ENCODE measurements at places on chromosomes 16 and 17.

DNA sequence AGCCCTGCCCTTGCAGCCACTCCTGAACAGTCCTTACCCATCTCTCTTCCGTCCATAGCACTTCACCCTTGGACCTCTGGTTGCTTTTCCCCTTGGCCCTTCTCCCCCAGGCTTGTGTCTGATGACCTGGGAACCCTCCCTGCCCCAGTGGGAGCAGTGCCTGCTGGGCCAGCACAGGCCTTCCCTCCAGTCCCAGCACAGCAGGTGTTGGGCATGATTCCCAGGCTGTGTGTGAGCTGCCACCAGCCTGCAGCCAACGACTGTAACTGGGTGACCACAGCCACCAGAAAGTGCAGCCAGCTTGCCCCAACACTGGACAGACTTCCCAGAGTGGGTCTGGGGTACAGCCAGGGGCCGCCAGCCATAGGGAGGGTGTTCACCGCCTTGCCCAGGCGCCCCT, 30.0 kb downstream of the CRAMP1 start:
- DNase-seq, result no peak

DNA sequence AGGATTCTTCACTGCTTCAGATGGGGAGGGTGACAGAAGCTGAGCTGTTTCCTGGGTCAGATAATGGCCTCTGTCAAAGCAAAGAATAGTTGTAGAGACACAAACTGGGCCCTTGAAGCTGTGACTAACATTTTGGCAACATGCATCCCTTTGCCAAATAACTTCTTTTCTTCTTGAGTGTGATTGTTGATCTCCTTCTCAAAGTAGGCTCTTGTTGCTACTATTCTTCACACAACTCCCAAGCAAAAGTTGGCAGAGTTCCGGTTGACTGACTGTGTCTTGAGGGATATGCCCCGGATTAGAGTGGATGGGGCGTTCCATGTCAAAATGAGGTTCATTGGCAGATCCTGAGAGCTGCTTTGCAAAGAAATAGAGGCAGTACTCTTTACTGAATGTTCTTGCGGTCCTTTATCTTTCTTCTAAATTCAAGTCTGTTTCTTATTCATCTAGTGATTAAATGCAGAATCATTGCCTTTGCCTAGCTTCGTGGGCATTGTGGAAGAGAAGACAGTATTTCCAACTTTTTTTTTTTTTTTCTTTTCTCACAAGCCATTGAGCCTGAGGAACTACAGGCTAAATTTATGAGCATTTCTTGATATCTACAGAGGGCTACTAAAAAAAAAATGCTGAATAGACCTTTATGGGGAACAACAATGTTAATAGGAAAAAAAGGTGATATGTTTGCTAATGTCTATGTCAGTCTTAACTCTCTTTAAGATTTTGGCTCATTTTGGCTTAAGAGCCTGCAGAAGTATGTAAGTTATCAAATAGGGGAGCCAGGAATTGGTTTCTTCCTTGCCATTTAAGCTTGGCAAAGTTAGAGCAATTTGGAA, 5.8 kb downstream of the WIPF2 start:
- no peak for DNase-seq

GRCh38 chr17:43428524-43428923, 29.7 kb downstream of the ARL4D start:
- no peak for DNase-seq

- DNase-seq, result peak; percentile 90
Observed at GRCh38 chr17:76523084-76524037, 14.1 kb downstream of the CYGB start.

GRCh38 chr16:79165079-79165478, 435.5 kb downstream of the MAF start:
- DNase-seq, result no peak

GRCh38 chr17:50482516-50482915, 3.9 kb downstream of the RSAD1 start:
- peak; percentile 84 for DNase-seq

DNA sequence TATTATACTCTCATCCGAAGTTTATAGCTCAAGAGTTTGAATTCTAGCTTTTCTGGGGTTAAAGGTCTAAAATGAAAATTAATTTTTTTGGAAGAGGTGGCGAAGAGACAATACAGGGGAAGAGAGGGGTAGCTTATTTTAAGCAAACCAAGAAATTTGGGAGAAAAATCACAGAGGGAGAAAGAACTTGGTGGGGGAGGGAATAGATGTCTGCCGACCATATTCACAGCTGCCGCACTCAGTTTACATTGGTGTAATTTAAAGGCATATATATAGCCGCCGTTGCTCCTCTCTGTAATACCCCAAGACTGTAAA, 6.5 kb upstream of the ZFHX3 start:
- DNase-seq, result no peak

GRCh38 chr17:72884066-72884465, 208.4 kb downstream of the SLC39A11 start:
- no peak for DNase-seq

- no peak for DNase-seq
Observed at GRCh38 chr17:46758614-46759013, 59.9 kb downstream of the WNT3 start.

GRCh38 chr16:14641926-14642325, 9.2 kb downstream of the BFAR start:
- no peak for DNase-seq

GRCh38 chr16:12132850-12133440, 156.4 kb downstream of the SNX29 start:
- DNase-seq, result no peak

- DNase-seq, result no peak
Observed at GRCh38 chr16:83955218-83956130, 2.4 kb downstream of the OSGIN1 start.

DNA sequence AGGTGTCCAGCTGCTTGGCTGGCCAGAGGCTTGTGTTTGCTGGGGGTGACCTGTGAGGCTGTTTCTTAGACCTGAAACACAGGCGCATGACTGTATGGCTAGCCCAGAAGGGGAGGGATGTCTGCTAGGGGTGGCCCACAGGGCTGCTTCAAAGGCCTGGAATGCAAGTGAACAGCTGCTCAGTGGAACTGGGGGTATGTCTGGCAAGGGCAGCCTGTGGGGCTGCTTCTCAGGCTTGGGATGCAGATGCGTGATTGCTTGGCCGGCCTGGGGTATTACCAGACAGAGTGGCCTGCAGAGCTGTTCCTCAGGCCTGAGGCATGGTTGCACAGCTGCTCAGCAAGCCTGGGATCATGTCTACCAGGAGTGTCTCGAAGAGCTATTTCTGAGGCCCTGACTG, 20.5 kb downstream of the TANC2 start:
- no peak for DNase-seq

GRCh38 chr17:61595418-61596186, 4.6 kb upstream of the NACA2 start:
- no peak for DNase-seq

GRCh38 chr16:89922477-89922883, 662 bp upstream of the TUBB3 start:
- no peak for DNase-seq

- no peak for DNase-seq
Observed at GRCh38 chr16:14497245-14498082, 132.6 kb downstream of the PARN start.

- no peak for DNase-seq
Observed at GRCh38 chr17:49338883-49339282, 23.2 kb downstream of the ZNF652 start.

GRCh38 chr17:15893658-15894024, 51.3 kb upstream of the ADORA2B start:
- DNase-seq, result no peak

GRCh38 chr16:89150981-89151380, 20.6 kb upstream of the CDH15 start:
- no peak for DNase-seq

DNA sequence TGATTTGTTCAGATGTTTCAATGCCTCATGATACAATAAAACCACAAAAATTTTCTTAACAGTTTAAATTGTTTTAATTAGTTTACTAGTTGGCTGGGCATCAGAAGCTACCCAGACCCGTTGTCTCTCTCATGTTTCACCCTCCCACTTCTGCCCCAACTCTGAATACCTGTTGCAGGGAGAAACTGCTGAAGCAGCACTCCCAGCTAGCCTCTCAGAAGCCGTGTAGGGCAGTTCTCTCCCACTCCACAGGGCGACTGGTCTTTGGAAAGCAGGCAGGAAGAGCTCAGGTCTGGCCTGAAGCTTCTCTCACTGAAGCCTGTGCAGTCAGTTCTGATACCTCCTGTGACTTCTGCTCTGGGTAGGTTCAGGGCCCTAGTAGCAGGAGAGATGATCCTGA, 1.6 kb upstream of the EDC4 start:
- DNase-seq, result no peak

DNA sequence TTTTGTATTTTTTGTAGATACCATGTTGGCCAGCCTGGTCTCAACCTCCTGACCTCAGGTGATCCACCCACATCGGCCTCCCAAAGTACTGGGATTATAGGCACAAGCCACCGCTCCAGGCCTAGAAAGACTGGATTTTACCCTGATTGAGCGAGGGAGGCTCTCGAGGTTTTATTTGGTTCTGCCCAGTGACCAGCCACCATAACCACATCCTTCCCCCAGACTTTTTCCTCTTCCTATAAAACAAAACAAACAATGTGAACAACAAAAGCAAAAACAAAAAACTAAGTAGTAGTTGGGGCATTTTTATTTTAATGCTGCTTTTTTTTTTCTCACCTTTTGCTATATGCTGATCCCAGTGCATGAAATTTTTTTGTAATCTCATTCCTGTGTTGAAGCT, 509.6 kb downstream of the MAF start:
- DNase-seq, result no peak

DNA sequence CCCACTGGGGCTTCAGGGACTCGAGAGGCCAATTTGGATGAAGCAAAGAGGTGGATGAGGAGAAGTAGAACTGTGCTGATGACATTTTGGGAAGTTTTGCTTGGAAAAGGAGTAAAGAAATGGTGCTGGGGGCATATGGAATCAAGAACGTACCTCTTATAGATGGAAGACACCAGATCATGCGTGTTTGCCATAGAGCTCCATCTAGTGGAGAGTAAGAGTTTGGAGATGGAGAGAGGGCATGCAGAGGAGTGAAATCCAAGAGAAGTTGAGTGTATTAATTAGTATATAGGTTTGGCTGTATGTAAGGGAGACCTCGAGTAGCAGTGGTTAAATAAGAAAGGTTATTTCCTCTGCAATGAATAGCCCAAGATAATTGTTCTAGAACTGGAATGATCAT, 56.0 kb downstream of the SHISA6 start:
- no peak for DNase-seq

GRCh38 chr17:16926571-16927451, 45.1 kb downstream of the TNFRSF13B start:
- no peak for DNase-seq

DNA sequence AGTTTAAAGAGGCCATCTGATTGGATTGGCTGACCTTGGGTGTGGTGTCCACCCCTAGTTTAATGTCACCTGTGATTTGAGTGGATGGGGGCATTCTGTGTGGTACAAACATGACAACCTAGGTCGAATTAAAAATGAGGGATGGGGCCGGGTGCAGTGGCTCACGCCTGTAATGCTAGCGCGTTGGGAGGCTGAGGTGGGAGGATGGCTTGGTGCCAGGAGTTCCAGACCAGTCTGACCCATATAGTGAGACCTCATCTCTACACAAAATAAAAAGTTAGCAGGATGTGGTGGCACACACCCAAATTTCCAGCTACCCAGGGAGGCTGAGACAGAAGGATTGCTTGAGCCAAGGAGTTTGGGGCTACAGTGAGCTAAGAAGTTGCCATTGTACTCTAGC, 14.4 kb downstream of the CNTROB start:
- no peak for DNase-seq

DNA sequence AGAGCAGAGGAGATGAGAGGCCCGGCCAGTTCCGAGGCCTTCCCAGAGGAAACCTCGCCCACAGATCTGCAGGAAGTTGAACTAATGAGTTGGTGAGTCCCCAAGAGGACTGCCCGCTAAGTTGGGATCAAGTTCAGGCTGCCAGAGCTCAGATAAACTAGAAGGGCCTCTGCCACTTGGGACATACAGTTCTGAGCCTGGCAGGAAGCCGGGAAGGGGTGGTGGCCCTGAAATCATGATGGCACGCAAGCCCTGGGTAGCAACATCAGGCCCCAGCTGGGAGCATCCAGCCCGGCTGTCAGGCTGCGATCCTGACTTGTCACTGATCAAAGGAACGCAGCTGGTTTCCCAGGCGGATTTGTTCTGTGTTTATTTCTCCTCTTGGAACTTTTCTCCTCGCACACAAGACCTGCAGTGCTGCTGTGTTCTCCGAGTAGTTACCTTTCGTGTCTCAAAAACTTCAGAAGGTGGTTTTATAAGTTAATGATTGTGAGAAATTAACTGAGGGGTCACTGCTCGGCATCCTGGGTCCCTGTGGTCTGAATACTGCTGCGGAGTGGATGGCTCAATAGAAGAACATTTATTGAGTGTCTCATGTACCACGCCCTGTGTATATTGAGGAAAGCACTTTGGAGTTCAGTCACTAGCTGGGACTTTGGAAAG, 8.0 kb upstream of the WFDC1 start:
- DNase-seq, result no peak

DNA sequence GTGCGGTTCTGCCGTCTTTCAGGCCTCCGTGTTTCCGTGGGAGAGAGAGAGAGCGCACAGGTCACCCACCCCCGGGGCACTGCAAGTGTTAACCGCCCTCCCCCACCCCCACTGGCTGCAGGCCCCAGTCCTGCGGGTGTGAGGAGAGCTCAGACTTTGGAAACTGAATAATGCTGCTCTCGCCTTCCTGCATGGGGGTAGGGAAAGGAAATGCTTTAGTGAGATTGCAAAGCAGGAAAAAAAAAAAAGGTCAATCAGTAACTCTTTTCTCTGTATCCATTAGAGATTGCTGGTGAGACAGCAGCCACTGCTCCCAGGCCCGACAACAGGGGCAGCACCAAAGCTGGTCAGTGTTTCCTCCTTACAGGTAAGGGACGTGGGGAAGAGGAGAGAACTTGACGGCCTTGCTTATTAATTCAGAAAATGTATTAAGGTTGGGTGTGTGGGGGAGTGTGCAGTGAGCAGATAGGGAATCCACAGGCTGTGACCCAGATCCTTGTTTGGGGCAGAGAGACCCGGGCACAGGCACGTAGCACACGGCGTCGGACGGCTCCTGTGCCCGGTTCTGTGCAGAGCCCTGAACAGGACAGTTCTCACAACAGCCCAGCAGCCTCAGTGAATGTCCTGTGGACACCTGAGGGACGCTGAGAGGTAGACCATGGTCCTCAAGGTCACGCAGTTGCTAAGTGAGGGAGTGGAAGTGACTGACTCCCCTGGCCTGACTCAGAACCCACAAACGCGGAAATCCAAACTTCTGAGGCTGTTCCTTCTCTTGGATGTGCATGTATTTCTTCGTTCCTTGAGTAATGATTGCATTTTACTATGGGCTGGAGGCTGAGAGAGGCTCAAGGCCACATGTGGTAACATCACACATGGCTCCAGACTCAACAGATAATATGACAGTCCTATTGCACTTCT, 156.5 kb downstream of the FOXL1 start:
- DNase-seq, result no peak

DNA sequence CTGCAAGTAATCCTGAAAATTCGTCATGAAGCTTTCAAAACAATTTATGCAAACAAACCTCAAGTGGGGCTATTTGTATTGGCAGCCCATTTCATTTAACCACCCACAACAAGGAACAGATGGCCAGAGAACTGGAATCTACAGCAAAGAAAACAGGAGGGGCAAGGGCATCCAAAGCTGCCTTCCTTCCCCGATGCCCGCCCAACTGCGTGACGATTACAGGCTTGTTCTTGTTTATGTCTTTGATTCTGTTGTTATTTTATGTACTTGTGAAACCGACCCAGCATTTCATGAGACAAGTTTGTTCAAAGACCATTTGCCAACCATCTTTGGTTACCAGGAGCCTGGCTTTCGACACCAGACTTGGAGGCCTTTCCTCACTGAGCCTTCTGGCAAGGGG, 59.1 kb upstream of the IRX6 start:
- no peak for DNase-seq

GRCh38 chr17:45687594-45687993, 96.5 kb upstream of the CRHR1 start:
- DNase-seq, result no peak

GRCh38 chr17:13346996-13347762, 254.6 kb downstream of the HS3ST3A1 start:
- DNase-seq, result no peak
